ENCODE measurements at places on chromosomes 12 and 14.

DNA sequence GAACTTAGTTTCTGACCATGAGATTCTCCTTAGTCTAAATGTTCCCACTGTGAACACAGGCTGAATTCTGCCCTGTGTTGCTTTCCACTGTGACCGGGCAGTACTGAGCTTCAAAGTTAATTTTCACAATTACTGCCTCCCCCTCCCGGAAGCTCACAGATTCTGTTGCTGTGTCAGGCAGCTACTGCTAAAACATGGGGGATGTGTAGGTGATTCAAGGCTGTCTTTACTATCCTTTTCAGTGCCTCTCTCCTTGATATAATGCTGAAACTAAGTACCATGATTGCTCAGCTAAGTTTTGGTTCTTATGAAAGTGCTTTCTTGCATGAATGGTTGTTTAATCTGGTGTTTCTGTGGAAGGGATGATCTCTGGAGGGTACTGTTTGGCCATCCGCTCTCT lies 428.3 kb upstream of the NOVA1 start:
- no peak for DNase-seq

DNA sequence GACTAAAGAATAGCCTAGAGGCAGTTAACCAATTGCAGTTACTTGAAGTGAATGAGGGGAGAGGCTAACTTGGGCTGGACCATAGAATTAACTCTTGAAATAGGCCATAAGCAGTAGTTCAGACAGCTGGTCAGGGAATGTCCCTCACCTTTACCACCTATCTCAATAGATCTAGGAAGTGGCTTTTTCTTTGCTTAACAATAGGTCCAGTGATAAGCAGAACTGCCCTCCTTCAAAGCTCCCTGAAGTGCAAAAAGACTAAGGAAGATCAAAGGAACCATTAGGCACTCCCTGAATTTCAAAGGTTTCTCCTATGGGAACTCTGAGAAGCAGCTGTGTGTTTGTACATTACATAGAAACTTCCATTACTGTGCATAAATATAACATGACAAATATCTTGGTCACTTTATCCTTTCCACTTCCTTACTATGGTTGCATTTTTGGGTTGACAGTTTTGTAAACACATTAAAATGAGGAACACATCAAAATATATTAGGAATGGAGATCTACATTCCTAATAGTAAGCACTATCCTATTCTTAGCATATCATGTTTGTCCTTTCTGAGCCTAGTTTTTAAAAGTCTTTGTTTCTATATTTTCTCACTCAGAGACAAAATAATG lies 7.2 kb upstream of the NAA30 start:
- DNase-seq = no peak

- no peak for DNase-seq
Observed at GRCh38 chr12:41819948-41820347, 324.7 kb downstream of the GXYLT1 start.

GRCh38 chr14:101854366-101854765 lies 92.9 kb downstream of the PPP2R5C start:
- no peak for DNase-seq

- DNase-seq = no peak
Observed at GRCh38 chr12:130254461-130255276, 83.0 kb upstream of the PIWIL1 start.

- DNase-seq = no peak
Observed at GRCh38 chr12:26279091-26279490, 83.7 kb downstream of the SSPN start.

DNA sequence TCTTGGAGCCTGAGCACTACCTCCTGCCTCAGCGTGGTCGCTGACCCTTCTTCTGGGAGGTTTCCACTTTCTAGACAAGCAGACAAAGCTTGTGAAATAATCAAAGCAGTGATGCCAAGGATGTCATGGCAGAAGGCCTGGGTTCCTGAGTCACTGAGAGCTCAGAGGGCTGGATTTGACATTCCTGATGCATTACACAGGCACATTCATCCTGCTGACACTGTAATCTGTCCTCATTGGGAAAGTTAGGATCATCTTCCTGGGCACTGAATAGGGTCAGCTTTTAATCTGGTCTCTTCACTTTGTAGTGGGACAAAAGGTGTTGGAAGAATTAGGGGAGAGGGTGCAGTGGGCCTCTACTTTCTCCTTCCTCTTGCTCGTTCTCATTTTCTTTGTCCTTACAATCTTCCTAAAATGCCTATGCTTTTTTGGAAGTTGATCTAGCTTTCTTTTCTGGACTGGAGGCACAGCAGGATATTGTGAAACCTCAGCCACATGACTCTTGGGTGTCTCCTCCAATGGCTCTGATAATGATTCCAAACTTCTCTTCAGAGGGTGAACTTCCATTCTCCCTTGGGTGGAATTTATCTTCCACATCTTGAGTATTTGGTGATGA lies 29.6 kb downstream of the EEA1 start:
- DNase-seq = no peak

DNA sequence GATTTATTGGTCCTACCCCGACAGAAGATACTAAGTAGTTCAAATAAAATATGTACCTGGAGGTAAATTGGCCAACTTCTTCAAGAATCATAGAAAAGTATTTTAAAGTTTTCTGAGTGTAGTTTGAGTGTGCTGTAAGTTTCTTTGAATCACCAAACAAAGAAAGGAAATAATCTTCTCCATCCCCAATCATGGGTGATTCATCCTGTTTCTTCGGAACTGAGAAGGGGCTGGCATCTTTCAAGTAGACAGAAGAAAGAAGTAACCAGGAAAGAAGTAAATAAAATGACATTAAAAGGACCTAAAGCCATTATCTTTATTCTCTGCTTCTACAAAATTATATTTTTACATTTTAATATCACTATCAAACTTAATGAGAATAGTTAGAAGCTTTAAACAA lies 6.8 kb downstream of the LMNTD1 start:
- DNase-seq = no peak

- no peak for DNase-seq
Observed at GRCh38 chr12:123886931-123887582, 85.6 kb downstream of the CCDC92 start.

- DNase-seq = no peak
Observed at GRCh38 chr14:60274448-60274847, 25.4 kb downstream of the PPM1A start.

GRCh38 chr14:36509069-36509917 lies 10.7 kb downstream of the NKX2-1 start:
- no peak for DNase-seq

GRCh38 chr12:94618995-94619695 lies 31.2 kb downstream of the TMCC3 start:
- no peak for DNase-seq

DNA sequence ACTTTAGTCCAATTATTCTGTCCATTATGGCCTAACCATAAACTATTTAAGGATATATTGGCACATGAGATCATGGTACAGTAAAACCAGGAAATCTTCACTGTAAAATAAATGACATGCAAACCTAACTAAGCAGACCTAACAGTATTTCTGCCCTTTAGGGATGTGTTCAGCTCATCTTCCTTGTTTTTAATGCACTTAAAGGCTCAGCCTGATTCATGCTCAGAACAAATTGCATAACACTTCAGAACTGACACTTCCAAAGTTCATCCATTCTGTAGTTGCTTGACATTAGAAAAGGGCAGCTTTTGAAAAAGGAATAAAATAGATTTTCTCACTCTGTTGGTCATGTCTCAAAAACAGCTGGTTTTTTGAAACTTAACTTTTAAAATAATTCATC lies 708.5 kb downstream of the C12orf50 start:
- DNase-seq = no peak

DNA sequence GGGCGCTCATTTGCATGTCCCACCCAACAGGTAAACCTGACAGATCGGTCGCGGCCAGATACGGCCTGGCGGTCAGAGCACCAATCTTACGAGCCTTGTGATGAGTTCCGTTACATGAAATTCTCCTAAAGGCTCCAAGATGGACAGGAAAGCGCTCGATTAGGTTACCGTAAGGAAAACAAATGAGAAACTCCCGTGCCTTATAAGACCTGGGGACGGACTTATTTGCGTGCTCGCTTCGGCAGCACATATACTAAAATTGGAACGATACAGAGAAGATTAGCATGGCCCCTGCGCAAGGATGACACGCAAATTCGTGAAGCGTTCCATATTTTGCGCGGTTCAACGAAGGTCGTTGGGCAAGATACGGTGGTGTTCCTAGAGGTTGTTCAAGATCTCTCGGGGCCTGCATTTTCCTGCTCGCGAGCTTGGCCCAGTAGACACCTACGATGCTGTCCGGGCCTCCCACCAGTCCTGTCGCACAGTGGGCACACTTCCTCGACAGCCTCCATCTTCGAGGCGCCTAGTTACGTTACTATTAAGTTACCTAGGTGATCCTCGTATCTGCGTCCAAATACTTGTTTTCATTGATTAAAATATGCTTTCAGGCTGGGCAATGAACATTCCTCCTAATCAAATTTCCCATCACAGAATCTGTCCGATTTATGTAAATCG lies at the start of gene RNU6-7:
Gene RNU6-7 (plus strand): TSS at position 230 of the 675 bp plus-strand sequence.
- peak; percentile 4 for DNase-seq

- DNase-seq = no peak
Observed at GRCh38 chr12:94640134-94640928, 10.0 kb downstream of the TMCC3 start.

- no peak for DNase-seq
Observed at GRCh38 chr14:70489579-70490200, 37.7 kb downstream of the ADAM21 start.

GRCh38 chr14:22391908-22392565 lies 197.0 kb downstream of the DAD1 start:
- no peak for DNase-seq

- DNase-seq = no peak
Observed at GRCh38 chr14:61266891-61267740, 14.0 kb downstream of the TMEM30B start.

DNA sequence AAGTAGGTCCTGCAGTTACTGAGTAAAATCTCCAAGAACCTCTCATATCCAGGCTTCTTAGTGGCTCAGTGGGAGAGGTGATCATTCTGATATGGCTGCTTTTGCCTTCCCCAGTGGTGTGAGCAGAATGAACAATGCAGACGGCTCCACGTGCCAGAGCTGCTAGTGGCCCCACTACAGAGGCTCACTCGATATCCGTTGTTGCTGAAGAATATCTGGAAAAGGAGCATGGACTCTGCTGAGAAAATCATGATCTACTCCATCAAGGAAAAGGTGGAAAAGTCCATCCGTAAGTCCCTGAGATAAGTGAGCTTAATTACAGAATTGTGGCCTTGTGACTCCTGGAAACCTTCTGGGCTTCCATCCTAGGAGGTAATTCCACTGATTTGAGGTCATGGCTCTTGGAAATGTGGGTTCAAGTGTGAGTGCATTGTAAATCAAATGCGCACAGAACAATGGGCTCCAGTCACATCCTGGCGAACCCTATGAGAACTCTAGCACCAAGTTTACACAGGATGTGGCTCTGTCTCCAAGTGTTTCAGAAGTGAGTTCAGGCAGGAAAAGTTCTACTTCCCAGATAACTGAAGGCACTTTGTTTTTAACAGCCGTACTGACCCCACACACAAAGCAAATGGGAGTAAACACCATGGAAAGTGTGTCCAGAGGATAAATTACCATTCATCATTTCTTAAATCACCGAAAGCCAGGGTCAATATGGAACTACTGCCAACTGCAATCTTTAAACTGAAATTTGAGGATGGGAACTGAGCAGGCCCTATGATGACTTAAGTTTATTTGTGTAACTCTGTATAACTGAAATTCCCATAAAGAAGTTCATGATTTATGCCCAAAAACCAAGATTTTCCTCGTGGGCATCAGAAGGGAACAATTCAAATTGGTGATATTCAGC lies 51.4 kb downstream of the PLEKHG7 start:
- no peak for DNase-seq

GRCh38 chr12:101779626-101780025 lies 40.4 kb upstream of the SYCP3 start:
- no peak for DNase-seq

DNA sequence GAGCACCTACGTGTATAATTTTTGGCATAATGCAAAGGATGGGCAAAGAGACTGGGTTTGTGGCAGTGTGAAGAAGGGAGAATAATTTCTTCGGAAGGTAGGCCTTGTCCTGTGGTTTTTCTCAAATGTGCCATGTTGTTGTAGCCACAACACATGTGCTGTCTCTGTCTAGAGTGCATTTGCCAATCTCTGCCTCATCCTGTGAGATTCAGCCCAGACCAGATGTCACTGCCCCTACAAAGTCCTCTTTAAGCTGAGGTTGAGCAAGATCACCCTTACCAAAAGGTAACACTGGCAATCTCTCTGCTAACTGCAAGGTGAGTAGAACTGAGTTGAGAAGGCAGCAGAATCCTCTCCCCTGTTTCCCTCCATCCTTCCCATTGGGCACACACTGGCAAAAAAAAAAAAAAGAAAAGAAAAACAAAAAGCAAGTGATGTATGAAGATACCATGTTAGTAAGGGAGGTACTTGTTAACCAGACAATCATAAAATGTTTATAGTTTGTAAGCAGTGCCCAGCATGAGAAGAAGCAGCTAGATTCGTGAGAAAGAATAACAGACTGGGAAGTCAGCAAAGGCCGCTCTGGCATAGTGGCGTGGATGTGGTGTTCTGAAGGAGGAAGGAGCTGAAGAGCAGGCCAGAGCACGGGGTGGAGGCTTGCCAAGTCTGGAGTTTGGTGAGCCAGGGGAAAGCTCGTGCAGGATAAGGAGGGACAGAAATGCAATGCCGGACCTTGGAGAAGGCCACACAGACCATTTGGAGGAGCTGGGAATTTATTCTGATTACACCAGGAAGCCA lies 18.9 kb downstream of the DYRK2 start:
- DNase-seq = no peak

DNA sequence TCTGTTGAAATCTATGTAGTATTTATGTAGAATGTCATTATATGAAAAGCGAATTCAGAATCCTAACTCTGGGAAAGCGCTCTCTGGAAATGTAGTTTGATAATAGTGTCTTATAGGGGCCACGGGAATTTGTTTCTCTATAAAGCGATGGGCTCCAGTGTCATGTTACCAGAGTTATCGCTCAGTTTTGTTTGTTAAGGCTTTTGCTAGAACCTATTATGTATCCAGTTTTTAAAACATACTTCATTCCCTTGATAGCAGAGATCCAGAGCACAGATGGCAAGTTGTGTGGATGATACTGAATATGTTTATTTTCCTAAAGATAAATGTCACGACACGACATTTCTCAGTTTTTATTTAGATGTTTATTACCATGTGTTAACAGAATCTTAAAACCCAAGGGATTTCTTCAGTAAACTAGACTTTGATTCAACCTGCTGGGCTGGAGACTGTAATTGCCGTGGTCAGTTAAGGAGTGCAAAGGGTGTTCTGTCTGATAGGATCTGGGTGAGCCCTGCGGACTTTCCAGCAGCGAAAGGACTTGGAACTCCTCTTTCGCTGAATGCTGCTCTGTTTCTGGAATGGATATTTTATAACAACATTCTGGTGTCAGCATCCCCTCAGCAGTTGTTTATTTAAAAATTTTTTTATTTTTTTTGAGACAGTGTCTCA lies 1.7 kb upstream of the DNAH10 start:
- no peak for DNase-seq

- DNase-seq = no peak
Observed at GRCh38 chr12:105083551-105084105, 630 bp downstream of the ALDH1L2 start.

DNA sequence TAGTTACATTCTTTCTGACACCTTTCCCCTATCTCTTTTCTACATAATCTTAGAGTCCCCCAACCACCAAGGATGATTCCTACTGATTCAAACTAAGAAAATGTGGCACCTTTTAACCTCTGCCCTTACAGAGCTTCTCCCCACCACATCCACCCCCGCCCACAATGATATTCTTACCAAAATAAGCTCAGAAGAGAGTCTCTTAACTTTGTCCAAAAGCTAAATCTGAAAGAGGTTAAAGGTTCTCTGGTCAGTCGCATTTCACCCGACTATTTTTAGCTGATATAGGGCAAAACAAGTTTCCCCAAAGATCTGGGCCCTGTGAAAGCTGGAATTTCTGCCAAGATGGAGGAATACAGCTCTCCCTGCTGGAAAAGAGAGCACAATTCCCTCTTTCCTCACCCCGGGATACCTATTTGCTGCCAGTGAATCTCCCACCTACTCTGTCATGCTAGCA lies 128.6 kb downstream of the ZFP36L1 start:
- no peak for DNase-seq

Measured in effector CD4-positive, alpha-beta T cell (primary cell).